ENCODE measurements at places on chromosomes 16 and 17.

DNA sequence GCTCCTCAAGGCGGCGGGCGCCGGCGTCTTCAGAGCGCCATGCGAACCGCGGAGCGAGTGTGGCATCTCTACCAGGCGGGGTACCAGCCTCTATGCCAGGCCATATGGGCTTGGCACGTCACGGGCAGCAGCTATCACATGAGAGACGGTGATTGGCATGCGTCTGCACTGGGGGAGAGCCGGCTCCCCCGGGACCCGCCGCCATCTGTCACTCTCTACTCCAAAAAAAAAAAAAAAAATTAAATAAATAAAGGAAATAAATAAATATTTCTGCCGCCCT is at the start of gene NEUROD2:
NEUROD2 (minus strand) TSS at position 70 of the 280 bp plus-strand sequence. CDS start 1,321 bp downstream, outside the sequence.
- no peak for DNase-seq

GRCh38 chr17:9645851-9646545 is 681 bp downstream of the USP43 start:
- no peak for DNase-seq

DNA sequence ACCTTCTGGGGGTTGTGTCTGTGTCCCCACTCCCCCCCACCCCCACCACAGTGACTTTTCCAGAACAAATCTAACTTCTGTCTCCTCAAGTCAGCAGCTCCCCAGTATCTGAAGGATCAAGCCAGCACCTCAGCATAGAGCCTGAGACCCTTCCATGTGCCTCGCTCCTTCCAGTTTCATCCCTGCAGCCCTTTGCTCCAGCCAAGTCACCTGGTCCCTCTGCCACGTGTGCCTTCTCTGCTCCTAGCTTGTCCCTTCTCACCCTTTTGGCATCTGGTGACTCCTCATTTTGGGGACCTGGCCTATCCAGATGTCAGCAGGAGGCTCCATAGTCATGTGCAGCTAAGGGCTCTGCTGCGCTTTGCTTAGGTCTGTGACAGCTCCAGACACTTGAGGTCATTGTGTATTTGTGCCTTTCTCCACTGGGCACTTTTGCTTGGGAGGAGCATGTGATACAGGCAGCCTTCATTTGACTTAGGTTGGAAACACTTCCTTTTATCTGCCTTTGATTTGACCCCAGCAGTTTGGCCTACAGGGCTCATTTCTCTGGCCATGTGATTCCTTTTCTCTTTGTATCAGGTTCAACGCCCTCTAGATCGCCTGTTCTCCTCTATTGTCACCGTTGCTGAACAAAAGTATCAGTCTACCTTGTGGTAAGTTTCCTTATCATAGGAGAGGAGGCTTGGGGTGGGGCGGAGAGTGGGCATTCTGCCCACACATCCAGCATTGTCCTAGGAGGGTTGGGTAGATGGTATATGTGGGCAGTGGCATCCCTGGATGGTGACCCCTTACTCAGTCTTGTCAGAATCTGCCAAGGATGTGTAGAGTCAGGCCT is 7.1 kb upstream of the NFATC3 start:
- DNase-seq: no peak

- no peak for DNase-seq
These were observed 45.4 kb downstream of the HNF1B start for GRCh38 chr17:37699285-37699973.

DNA sequence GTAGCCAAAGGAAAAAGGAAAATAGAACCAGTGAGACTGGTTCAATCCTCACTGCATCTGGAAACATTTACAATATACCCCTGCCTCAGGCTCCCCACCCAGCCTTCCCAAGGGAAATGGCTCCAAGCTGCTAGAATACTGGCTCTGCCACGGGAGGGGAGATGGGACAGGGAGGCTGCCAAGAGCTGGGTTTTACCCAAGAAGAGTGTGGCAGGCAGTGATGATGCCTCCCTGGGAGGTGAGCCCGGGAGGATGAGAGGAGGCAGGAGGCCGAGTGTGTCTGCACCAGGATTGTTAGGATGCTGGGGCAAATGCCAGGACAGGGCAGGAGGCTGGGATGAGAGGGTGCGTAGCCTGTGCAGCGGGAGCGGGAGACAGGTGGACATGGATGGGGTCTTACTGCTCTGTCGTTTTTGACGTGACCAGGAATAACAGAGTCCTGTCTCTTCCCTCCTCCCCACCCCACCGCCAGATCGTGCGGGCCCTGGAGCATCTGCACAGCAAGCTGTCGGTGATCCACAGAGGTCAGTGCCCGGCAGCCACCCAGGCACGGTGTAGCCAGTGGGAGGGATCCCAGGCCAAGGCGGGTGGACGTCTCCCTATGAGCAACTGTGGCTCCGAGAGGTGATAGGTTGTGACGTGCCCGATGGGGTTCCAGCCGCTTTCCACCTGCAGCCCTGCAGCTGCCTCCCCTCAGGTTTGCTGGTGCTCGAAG is 18.4 kb downstream of the MAP2K3 start:
- DNase-seq: no peak

- DNase-seq: no peak
These were observed 2.6 kb upstream of the SPHK1 start for GRCh38 chr17:76381633-76382350.

DNA sequence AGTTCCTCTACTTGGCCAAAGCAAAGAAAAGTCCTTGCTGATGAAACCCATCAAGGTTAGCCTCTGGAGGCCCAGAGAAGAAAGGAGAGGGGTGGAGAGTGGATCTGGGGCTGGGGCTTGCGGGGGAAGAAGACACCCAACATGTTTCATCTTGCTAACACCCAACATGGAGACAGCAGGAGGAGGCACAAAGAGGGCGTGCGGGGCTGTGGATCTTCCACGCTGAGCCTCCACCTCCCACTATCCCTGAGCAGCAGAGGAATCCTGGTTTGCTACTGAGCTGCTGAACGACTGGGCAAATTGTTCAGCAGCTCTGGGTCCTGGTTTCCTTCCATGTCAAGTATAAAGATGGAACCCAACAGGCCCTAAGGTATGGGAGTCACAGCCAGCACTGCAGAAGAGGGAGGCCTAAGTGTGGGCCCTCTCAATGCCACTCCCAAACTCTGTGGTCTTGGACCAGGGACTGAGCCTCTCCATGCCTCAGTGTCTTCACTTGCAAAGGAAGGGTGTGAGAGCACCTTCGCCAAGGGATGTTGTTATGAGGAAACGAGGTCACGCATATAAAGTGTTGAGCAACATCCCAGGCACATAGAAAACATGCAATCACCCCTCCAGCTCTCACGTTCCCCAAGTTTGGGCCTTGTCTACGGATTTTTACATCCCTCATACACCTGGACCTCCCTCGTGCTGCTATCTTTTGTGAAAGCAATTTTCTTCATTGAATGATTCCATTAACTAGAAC is 122.5 kb downstream of the XYLT1 start:
- DNase-seq: no peak

GRCh38 chr16:28171816-28172215 is 39.9 kb downstream of the XPO6 start:
- peak; percentile 33 for DNase-seq

DNA sequence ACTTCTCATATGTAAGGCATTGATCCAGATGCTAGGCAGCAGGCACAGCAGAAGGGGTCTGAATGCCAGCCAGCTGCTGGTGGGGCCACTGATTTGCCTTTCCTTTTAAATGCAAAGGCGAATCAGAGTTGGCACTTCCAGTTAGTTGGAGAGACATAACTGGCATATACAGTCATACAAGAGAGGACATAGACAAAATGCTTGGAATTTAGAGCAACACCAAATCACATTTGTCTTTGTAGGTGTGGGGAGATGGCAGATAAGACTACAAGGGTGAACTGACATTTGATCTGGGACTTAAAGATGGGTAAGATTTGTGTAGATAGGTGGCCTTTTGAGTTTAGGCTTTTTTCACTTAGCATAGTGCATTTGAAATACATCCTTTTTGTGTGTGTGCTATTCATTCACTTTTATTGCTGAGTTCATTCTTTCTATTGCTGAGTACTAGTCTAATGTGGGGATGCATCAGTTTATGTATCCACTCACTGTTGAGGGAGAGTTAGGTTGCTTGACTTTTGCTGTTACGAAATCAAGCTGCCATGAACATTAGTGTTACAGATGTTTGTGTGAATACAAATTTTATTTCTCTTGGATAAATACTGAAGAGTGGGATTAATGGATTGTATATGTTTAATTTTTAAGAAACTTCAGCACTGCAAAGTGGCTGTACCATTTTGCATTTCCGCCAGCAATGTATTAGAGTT is 74.1 kb downstream of the SPECC1 start:
- no peak for DNase-seq

GRCh38 chr17:64200080-64201032 is 62.7 kb downstream of the TEX2 start:
- peak; percentile 57 for DNase-seq

- DNase-seq: no peak
These were observed 44.0 kb downstream of the CFAP20 start for GRCh38 chr16:58085171-58085570.

GRCh38 chr16:11470676-11471415 is 115.9 kb downstream of the LITAF start:
- peak; percentile 5 for DNase-seq

GRCh38 chr17:79098282-79098867 is 23.8 kb downstream of the ENGASE start:
- DNase-seq: no peak

- DNase-seq: peak; percentile 97
These were observed 25.6 kb downstream of the IGSF6 start for GRCh38 chr16:21626659-21627277.

- no peak for DNase-seq
These were observed 10.9 kb downstream of the CACNB1 start for GRCh38 chr17:39186481-39187002.

GRCh38 chr17:55664287-55664686 is 58.4 kb downstream of the TMEM100 start:
- no peak for DNase-seq

DNA sequence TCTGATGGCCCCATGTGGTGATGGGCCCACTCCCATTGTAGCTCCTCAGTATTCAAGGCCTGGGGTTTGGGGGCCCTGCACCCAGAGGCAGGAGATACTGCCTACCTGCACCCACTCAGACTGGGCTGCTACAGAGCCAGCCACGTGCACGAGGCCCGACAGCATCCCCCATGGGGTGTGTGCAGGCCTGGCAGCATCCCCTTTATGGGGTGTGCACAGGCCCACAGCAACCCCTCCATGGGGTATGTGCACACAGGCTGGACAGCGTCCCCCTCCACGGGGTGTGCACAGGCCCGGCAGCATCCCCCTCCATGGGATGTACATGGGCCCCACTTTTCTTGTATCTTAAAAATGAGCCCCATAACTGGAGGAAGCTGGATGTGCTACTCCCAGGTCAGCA is 156.0 kb downstream of the RBFOX3 start:
- no peak for DNase-seq

GRCh38 chr17:46795379-46795952 is 23.0 kb downstream of the WNT3 start:
- DNase-seq: no peak

GRCh38 chr17:32259586-32259985 is 6.0 kb upstream of the RHBDL3 start:
- DNase-seq: peak; percentile 68

- DNase-seq: no peak
These were observed 399.9 kb downstream of the WWOX start for GRCh38 chr16:78499399-78499798.

DNA sequence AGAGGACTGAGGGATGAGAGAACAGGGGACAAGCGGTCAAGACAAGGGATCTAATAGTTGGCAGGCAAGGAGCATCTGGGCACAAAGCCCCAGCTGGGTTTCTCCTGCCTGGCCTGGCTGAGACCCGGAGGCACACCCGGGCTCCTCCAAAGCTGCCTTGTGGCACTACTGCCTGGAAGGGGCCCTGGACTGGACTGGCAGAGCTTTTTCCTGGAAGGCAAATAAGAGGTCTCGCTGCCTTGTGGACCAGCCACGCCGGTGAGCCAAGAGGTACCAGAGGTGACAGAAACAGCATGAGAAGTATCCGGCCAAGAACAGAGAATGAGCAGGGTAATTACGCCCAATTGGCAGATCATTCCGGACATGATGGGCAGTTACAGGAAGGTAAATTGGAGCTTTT is 64.6 kb downstream of the GTF3C1 start:
- DNase-seq: no peak

DNA sequence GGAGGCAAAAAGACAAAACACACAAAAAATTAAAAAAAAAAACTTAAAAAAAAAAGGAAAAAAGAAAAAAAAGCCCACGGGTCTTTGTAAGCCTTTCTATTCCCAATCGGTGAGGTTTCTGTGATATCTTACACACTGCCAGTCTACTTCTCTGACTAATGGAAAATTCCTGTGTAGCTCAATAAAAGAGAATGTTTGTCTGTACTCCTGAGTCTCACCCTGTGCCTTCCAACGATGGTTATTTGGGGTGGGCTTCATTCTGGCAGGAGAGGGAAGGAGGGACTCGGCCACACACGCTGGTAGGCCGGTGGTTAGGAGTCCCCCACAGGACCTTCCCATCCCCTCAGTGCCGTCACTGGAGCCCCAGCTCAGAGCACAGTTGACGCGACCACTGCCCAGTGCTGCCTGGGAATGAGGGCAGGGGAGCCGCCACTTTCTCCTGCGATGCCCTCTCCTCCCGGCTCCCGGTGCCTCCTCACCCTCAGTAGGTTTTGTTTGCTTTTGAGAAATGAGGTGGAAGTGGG is 68.0 kb downstream of the AMFR start:
- DNase-seq: peak; percentile 56

GRCh38 chr16:65773301-65773874 is 593.1 kb upstream of the CDH5 start:
- DNase-seq: no peak

GRCh38 chr16:3542601-3543373 is 34.4 kb downstream of the NLRC3 start:
- no peak for DNase-seq

DNA sequence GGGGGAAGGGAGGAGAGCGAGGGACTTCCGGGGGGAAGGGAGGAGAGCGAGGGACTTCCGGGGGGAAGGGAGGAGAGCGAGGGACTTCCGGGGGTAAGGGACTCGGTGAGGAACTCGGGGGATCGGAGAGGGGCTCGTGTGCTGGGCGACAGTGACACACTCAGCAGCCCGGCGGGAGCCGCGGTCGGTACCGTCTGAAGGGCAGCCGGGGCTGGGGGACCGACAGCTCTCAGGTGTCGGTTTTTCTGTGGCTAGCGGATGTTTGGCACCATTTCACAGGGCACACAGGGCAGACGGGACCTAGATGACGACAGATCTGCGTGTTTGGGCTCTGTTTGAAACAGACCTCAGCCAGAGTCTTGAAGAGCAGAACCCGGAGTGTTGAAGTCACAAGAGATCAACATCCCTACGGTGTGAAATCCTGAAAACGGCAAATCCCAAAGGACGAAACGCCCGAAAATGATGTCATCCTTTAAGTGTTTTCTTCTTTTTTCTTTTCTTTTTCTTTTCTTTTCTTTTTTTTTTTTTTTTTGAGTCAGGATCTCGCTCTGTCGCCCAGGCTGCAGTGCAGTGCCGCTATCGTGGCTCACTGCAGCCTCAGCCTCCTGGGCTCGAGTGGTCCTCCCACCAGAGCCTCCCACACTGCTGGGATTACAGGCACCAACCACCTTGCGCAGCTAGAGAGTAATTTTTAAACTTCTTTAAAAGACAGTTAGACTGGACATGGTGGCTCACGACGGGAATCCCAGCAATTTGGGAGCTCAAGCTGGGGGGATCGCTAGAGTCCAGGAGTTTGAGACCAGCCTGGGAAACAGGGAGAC is 23.9 kb downstream of the ZNF778 start:
- peak; percentile 63 for DNase-seq

DNA sequence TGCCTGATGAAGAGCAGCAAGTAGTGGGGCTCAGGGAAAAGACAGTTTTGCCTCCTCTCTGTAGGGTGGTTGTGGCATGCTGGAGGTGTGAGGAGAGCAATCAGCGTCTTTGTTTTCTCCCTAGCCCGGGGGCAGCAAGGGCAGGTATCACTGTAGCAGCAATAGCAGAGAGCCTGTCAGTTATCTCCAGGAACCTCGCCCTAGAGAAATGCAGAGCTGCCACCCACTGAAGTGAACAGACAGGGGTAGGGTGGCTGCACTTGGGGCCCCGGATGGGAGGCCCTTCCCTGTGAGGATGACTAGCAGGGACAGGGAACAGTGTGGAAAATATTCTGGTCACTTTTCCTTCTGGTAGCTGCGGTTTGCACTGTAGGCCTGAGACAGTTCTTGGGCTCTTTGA is 886.5 kb downstream of the CDH8 start:
- no peak for DNase-seq

Data from HCEC 1CT (cell line).